ENCODE measurements at places on chromosomes 7 and 10. TPM values are rescaled to one million over a fixed set of nuclear protein-coding genes. Genes with fewer than 3 reads are reported as not detected.

ZWINT gene
- total RNA-seq: 72.7 TPM

GRCh38 chr7:18312482-18312881 is 183.1 kb upstream of the HDAC9 start:
- H3K27me3 ChIP-seq: no peaks in the 10 kb centered on the region
- no peaks in the 10 kb centered on the region for H3K36me3 ChIP-seq
- no peak overlapping the region for H3K27ac ChIP-seq
- no peaks in the 10 kb centered on the region for H3K4me1 ChIP-seq

- no peak overlapping the region for H3K27ac ChIP-seq
- no peaks in the 10 kb centered on the region for H3K36me3 ChIP-seq
- no peaks in the 10 kb centered on the region for H3K4me1 ChIP-seq
- peaks cover 1% of the 10 kb centered on the region for H3K27me3 ChIP-seq
- H3K4me3 ChIP-seq: no peak overlapping the region
Observed at GRCh38 chr10:79394664-79395063, 47.4 kb downstream of the PPIF start.

CTAGE6 gene
- total RNA-seq: 1.9 TPM

DPP6 gene
- not detected for total RNA-seq

DNA sequence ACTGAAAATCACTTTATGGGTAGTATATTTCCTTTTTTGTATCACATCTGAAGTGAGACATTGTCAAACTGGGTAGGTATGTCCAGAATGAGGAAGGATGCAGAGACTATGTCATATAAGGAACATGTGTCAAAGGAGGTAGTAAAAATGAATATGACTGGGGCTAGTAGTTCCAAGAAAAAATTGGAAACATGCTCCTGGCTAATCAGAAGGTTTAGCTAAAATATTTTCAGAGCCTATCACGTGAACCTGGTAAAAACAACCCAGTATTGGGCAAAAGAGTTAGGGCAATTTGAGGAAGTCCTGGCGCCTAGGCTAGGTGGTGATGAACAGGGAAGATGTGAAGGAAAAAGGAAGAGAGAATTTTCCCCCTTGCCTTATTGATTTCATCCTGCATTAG is 26.4 kb downstream of the ENTPD1 start:
- H3K36me3 ChIP-seq: no peaks in the 10 kb centered on the region
- no peaks in the 10 kb centered on the region for H3K4me1 ChIP-seq
- peaks cover 20% of the 10 kb centered on the region for H3K27me3 ChIP-seq
- no peak for DNase-seq
- no peak overlapping the region for H3K4me3 ChIP-seq

RSPH10B2 gene
- 0.43 TPM for total RNA-seq

- no peak overlapping the region for H3K27ac ChIP-seq
- no peaks in the 10 kb centered on the region for H3K27me3 ChIP-seq
- H3K4me3 ChIP-seq: no peak overlapping the region
- DNase-seq: no peak
Observed at GRCh38 chr7:40105879-40106473, 28.4 kb downstream of the MPLKIP start.

- H3K36me3 ChIP-seq: peaks cover 25% of the 10 kb centered on the region
- H3K4me1 ChIP-seq: no peaks in the 10 kb centered on the region
- no peak overlapping the region for H3K27ac ChIP-seq
- no peak overlapping the region for H3K4me3 ChIP-seq
- no peaks in the 10 kb centered on the region for H3K27me3 ChIP-seq
- DNase-seq: no peak
Observed at GRCh38 chr10:29437871-29438270, 149.0 kb downstream of the LYZL1 start.

PRKCQ gene
- total RNA-seq: 44.3 TPM

DNA sequence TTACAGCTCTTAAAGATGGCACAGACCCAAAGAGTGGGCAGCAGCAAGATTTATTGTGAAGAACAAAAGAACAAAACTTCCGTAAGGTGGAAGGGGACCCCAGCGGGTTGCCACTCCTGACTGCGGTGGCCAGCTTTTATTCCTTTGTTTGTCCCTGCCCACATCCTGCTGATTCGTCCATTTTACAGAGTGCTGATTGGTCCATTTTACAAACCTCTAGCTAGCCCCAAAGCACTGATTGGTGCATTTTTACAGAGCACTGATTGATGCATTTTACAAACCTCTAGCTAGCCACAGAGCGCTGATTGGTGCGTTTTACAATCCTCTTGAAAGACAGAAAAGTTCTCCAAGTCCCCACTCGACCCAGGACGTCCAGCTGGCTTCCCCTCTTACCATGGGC is 16.8 kb upstream of the CCSER2 start:
- peaks cover 31% of the 10 kb centered on the region for H3K4me1 ChIP-seq
- no peak overlapping the region for H3K4me3 ChIP-seq
- no peak for DNase-seq
- H3K36me3 ChIP-seq: peaks cover 1% of the 10 kb centered on the region
- H3K27me3 ChIP-seq: peaks cover 5% of the 10 kb centered on the region

MINDY4 gene
- total RNA-seq: 1.6 TPM

NSUN6 gene
- 15.0 TPM for total RNA-seq

PDZD7 gene
- 0.93 TPM for total RNA-seq

- H3K36me3 ChIP-seq: no peaks in the 10 kb centered on the region
- no peaks in the 10 kb centered on the region for H3K4me1 ChIP-seq
- no peak overlapping the region for H3K4me3 ChIP-seq
- DNase-seq: no peak
- H3K27ac ChIP-seq: no peak overlapping the region
Observed at GRCh38 chr10:126618466-126618865, 52.0 kb downstream of the C10orf90 start.

DPYSL4 gene
- 7.2 TPM for total RNA-seq

- H3K4me1 ChIP-seq: peaks cover 12% of the 10 kb centered on the region
- DNase-seq: no peak
- H3K4me3 ChIP-seq: no peak overlapping the region
- no peaks in the 10 kb centered on the region for H3K27me3 ChIP-seq
- H3K27ac ChIP-seq: no peak overlapping the region
Observed at GRCh38 chr7:43768887-43769272, 10.4 kb downstream of the BLVRA start.

- H3K4me3 ChIP-seq: peak overlapping the region; percentile 0
- peaks cover 23% of the 10 kb centered on the region for H3K4me1 ChIP-seq
- peak overlapping the region; percentile 10 for H3K27ac ChIP-seq
- DNase-seq: peak; percentile 66
- H3K27me3 ChIP-seq: peaks cover 2% of the 10 kb centered on the region
- peaks cover 9% of the 10 kb centered on the region for H3K36me3 ChIP-seq
Observed at GRCh38 chr10:43595739-43596298, 10.4 kb upstream of the ZNF485 start.
